GM04503 (cell line): ENCODE measurements at places on chromosomes 6 and 20.

- peak; percentile 75 for DNase-seq
Observed at GRCh38 chr6:44071670-44072451, 55.4 kb downstream of the MRPL14 start.

DNA sequence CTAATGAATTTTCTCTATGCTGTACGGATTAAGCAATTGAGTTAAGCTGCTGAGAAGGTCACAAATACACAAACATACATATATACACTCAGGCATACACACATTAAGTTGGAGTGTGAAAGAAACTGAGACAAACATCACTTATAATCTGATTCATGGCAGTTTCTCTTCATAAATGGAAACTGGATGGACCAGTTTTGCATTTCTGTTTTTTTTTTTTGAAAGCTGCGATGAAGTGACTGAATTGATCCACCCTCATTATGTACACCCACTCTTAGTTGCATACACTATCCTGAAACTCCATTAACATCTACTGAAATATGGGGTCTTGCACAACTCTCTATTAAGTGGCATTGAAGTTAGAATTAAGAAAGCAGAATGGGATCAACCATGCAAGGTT, 32.9 kb upstream of the TENT5A start:
- no peak for DNase-seq

DNA sequence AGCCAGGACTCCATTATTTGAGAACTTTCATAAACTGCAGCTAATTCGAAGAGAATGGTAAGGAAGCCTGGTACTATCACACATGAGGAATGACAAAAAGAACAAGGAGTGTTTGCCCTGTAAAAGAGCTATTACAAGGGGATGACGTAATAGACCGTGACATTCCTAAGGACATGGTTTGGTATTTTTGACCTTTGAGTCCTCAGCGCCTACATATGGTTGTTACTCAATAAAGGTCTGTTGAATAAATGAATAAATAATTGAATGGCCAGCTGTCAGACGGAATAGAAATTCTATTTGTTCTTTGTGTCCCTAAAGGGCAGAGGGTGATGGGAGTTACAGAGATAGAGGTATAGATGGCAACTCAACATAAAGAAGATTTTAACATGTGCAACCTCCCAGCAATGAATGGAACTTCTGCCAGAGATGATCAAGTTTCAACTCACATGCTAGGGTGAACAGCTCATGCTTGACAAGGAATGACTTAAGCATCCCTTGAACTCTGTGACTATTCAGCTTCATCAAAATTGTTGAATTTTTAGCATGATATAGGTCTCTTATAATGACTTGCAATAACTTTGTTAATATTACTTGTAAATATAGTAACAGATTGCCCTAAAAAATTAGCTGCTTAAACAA, 115.4 kb downstream of the TENT5A start:
- DNase-seq = no peak

DNA sequence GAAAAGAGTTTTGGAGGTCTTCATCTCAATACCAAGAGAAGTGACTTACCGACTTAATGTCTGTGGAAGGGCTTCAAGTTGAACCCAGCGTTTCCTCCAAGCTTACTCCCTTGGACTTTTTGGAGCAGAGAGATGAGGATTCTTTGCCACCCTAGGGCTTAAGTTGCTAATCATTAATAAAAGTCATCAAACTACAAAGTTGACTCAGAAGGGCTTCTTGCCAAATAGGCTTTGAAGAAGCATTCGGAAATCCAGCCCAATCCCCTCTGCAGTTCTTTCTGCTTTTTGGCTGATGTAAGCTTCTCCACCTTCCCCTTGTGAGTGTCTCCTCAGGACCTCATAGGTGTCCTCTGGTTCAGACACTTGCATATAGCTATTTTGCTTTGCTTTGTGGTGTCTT, at the start of gene SLC17A3:
TSS of gene SLC17A3 (minus strand) at position 126 of the 400 bp plus-strand sequence. CDS start 5,856 bp downstream, outside the sequence.
- DNase-seq = no peak

DNA sequence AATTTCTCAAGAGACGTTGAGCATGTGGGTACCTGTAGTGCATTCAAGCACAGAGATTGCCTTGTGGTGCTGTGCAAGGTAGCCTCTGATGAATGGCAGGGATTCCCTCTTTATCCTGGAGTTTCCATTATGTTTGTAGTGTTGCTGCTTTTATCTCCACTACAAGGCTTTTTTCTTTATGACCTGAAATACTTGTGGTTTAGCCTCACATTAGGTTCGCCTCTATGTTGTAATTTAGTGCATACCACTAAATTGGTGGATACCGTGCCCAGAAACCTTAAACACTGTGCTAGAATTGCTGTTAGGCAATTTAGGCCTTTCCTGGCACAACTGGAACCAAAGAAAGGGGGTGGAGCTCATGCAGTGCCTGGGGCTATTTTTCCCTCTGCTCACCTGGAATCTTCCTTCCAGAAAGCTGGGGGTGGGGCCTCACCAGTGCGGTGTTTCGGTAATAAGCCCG, 76.8 kb downstream of the NCOA7 start:
- peak; percentile 76 for DNase-seq

- DNase-seq = no peak
Observed at GRCh38 chr6:148538261-148539190, 195.9 kb downstream of the SASH1 start.

- no peak for DNase-seq
Observed at GRCh38 chr6:133833949-133834359, 55.0 kb upstream of the TCF21 start.
